ENCODE measurements at places on chromosomes 11 and 22.

- no peak for DNase-seq
These were observed 124.7 kb downstream of the ARHGAP32 start for GRCh38 chr11:129067454-129067853.

- DNase-seq, result no peak
These were observed 4.9 kb upstream of the NUDT8 start for GRCh38 chr11:67634366-67635230.

DNA sequence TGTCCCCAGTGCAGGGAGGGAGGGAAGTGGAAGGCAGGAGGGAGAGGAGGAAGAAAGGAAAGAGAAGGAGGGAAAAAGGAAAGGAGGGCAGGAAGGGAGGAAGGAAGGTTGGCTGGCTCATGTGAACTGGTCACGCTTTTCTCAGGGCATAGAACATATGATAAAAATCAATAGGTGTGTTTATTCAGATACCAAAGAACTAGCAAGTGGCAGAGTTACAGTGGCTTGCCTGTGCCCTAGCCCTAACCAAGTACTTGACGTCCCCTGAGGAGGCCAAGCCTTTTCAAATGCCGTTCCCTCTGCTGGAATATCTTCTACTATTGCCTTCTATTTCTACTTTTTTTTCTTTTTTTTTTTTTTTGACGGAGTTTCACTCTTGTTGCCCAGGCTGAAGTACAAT lies 33.5 kb downstream of the CHRDL2 start:
- DNase-seq, result no peak

- DNase-seq, result no peak
These were observed 176.9 kb upstream of the SEZ6L start for GRCh38 chr22:25992331-25992730.

- DNase-seq, result no peak
These were observed at the start of gene OR6A2 for GRCh38 chr11:6799402-6799801. Gene OR6A2 (minus strand): TSS chr11:6799689. CDS start chr11:6795708, 3,981 bp downstream.

- DNase-seq, result peak; percentile 98
These were observed 648 bp upstream of the NUDT8 start for GRCh38 chr11:67630228-67630942.

GRCh38 chr11:46162700-46163099 lies 41.4 kb upstream of the PHF21A start:
- no peak for DNase-seq

DNA sequence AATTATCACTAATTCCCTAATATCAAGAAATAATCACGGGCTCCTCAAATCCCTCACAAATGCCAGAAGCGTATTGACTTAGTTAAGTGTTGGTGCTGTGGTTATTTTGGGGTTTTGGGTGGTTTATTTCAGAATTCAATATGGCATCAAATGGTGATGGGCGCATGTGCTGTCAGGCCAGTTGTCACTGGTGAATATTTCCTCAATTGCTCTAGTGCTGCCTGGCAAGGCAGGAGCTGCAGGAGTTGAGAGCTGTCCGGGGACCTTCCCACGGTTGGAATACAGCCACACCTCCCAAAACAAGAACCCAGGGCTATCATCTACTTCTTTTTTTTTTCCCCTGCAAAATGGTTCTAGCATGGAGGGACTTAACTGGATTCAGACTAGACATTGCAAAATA lies 10.3 kb downstream of the IGLL5 start:
- no peak for DNase-seq

DNA sequence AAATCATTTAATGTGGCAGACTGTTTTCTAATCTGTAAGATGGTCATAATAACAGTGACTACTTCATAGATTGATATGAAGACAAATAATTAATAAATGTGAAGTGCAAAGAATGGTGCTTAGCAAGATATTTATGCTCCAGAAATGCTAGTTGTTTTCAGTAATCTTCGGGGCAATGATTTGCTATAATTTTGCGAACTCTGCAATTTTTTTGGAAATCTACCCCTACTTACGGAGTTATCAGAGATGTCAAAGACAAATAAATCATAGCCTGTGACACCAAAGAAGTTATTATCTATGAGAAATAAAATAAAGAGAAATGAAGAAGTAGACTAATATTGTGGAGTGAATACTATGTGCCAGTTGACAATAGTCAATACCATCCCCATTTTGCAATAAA lies 634.1 kb upstream of the LRRC4C start:
- no peak for DNase-seq

- no peak for DNase-seq
These were observed 18.1 kb downstream of the DUSP8 start for GRCh38 chr11:1553808-1554594.

DNA sequence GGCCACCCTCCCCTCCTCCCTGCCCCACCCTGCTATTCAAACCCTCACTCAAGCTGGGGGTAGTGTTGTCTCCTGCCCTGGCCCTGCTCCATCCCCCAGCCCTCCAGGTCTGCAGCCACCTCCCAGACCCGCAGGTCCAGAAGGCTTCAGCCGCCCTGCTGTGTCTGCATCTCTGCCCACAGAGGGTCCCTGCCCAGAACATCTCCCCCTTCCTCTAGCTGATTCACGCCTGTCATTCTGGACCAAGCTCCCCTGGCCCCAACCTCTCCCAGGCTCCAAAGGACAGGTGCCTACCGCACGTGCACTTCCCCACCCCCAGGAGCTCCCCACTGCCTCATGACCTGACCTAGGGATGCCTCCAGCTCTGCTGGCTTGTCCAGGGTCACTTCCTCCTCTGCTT lies 16.0 kb upstream of the SHISAL1 start:
- no peak for DNase-seq

GRCh38 chr22:35204807-35205775 lies 52.2 kb upstream of the HMGXB4 start:
- no peak for DNase-seq

DNA sequence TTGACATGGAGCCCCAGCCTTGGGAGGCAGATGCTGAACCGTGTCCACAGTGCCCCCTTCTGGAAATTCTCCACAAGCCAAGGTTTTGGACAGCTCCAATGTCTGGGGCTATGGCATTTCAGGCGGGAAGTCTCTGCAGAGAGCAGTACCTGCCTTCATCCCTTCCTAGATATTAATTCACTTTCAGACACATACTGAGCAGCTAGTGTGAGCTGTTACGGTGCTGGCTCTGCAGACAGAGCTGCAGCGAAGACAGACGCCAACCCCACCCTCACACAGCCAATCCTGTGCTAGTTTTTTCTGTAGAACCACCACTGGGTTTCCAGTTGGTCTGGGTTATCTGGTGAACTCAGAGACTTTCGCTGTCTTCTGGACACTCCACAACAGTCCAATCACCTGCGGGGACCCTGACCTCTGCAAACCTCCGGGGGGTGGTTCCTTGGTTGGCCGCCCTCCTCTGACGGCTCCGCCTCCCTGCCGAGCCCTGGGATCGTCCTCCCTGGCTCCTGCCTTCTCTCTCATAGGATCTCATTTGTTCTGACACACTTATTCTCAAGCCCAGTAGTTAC lies 9.1 kb downstream of the LMF2 start:
- DNase-seq, result peak; percentile 81

- DNase-seq, result peak; percentile 2
These were observed 106.2 kb upstream of the CHORDC1 start for GRCh38 chr11:90329043-90329442.

- DNase-seq, result no peak
These were observed 135.2 kb upstream of the C11orf58 start for GRCh38 chr11:16603245-16603644.

- peak; percentile 90 for DNase-seq
These were observed 6.8 kb downstream of the NHERF4 start for GRCh38 chr11:119192111-119192510.

GRCh38 chr11:119481667-119482400 lies 58.9 kb upstream of the THY1 start:
- no peak for DNase-seq

DNA sequence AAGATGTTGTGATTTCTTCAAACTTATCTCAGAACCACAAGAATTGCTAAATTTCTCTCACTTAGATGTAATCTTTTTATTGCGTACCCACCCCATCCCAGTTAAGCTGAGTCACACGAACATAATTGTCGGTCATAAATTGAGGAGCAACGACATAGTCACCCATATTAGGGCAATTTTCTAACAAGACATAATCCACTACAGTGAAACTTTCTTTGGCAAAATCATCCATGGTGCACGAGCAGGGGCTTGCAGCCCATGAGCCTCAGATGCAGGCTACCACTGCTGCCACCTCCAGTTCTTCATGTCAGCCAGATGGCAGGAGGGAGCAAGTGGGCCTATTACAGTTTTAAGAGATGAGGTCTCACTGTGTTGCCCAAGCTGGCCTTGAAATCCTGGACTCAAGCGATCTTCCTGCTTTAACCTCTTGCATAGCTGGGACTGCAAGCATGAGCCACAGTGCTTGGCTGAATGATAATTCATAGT lies 70.3 kb upstream of the GRK2 start:
- DNase-seq, result peak; percentile 50

- DNase-seq, result no peak
These were observed 42.6 kb downstream of the DDI1 start for GRCh38 chr11:104078995-104079394.

DNA sequence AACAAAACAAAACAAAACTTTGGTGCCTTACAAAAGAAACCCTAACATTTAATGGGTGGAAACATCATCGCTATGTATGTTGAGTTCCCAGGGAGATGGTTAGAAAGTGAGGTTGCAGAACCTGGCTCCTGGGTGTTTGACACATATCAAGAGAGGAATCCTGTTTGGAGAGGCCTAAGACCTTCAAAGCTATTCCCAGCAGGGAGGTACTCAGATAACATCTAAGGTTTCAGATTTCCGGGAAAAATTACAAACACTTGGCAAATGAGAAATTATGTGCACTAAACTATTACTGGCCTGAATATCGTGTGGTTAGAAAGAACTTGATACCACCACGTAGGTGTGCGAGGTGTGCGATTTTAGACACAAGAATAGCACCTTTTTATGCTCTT lies 18.5 kb downstream of the TRIM5 start:
- DNase-seq, result no peak

DNA sequence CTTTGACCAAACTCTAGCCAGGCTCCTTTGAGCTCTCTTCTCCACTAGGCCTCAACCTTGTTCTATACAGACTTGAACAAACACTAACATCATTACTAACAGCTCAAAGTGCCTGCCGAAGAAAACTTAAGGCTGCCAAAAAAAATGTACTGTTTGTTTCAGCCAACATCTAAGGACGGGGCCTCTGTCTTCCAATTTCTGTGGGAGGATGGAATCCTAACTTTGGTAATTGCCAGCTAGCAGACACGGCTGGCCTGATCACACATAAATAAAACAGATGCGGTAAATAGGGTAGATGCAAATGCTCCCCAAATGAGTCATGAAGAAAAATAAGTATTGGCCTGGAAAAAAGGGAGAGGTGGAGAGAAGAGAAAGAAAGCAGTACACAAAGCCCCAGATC lies 394.3 kb downstream of the TMEM135 start:
- no peak for DNase-seq

DNA sequence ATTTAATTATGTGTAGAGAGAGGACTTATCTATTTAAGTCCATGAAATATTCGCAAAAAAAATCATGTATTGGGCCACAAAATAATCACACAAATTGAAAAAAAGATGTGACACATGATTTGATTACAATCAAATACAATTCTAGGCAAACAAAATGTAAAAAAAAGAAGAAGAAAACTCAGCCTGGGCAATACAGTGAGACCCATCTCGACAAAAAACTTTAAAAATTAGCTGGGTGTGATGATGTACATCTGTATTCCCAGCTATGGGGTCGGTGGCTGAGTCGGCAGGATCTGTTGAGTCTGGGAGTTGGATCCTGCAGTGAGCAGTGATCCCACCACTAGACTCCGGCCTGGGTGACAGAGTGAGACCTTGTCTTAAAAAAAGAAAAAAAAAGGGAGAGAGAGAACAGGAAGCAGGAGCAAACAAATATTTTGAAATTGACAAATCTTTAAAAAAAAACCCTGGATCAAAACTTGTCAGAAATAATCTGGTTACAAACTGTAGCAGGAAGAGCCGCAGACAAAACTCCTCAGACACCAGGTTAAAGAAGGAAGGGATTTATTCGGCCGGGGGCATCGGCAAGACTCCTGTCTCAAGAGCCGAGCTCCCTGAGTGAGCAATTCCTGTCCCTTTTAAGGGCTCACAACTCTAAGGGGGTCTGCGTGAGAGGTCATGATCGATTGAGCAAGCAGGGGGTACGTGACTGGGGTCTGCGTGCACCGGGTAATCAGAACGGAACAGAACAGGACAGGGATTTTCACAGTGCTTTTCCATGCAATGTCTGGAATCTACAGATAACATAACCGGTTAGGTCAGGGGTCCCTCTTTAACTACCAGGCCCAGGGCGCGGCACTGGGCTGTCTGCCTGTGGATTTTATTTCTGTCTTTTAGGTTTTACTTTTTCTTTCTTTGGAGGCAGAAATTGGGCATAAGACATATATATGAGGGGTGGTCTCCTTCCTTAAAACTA lies 3.3 kb upstream of the TYMP start:
- no peak for DNase-seq

DNA sequence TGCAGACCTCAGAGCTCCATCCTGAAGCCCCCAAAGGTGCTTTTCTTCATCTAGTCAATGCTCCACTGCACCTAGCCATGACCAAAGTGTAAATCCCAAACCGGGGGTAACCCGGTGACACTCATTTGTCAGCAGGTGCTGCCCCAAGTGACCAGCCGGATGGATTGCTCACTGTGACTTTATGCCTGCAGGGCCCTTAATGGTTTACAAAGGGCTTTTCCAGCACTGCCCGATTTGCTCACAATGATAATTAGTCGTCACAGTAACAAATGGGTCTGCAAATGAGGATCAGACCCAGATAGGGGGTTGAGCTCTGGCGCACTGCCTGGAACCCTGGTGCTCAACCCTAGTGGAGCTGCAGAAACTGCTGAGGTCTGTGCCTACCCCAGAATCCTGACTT lies 45.7 kb upstream of the CD5 start:
- no peak for DNase-seq

- DNase-seq, result no peak
These were observed 14.9 kb upstream of the MUC2 start for GRCh38 chr11:1059759-1060158.

GRCh38 chr11:68009391-68010089 lies 587 bp upstream of the ALDH3B1 start:
- DNase-seq, result no peak

DNA sequence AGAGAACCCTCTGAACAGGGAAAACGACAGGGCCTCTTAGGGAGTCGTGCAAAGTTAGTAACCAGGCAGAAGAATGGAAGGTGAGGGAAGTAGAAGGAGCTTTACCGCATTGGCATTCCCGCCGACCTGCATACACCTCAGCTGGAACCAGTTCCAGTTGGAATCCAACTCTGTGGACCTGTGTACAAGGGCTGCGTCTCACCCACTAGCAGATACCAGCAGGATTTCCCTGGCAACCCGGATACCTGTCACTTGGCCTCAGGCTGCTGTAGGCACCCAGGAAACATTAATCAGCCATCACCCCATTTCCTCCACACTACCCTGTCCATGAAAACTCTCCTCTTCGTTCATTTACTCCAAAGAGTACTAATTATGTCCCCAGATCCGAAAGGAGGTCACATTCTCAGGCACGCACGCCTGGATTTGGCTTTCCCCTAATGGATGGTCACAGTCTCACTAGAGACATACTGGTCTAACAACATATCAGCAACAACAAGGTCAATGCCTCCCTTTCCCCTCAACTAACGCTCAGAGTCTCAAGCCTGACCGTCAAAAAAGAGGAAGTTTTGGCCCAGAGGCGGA lies 842 bp downstream of the ARFGAP2 start:
- DNase-seq, result peak; percentile 73

DNA sequence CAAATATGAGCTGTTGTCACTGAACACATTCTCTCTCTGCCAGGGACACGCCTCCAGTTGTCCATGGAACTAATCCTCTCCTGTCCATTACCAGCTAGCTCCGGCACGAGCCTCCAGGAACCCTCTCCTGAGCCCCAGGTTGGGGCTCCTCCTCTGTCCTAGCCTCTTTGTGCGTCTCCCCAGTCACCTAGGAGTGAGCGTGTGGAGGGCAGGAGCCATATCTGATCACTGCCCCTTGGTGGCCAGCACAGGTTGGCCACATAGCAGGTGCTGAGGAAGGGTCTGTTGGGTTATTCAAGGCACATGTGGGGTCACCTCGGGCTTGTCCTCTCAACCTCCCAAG lies 2.5 kb downstream of the SYVN1 start:
- DNase-seq, result no peak

Measured in inflammatory macrophage (primary cell).